Activated naive CD8-positive, alpha-beta T cell treated with anti-CD3 and anti-CD28 coated beads for 36 hours (primary cell): ENCODE measurements at places on chromosomes 3 and 15. TPM values are rescaled to one million over a fixed set of nuclear protein-coding genes. Genes with fewer than 3 reads are reported as not detected.
A peak's percentile ranks its signal among the peaks of the same experiment; 100 is the strongest.

DNA sequence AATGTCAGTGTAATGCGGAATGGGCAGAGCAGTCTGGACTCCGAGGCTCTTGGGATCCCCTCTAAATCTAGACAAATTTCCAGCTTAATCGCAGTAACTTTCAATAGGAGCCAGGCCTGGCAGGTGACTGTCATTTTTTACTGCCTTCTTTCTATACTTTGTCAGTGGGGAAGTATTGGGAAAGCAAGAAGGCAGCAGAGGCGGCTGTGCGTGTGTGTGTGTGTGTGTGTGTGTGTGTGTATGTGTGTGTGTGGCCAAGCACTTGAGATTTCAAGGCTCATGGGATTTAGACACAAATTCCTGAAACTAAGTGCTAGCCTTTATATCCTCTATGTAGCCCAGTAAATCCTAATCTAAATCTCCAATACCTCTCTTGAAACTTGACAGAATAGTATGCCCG, 49.3 kb upstream of the ANKRD34C start:
- DNase-seq = no peak
- H3K36me3 ChIP-seq = no peaks in the 10 kb centered on the region
- no peak overlapping the region for H3K27ac ChIP-seq
- peaks cover 24% of the 10 kb centered on the region for H3K27me3 ChIP-seq
- H3K4me3 ChIP-seq = no peak overlapping the region

- H3K27ac ChIP-seq = no peak overlapping the region
- H3K4me1 ChIP-seq = no peaks in the 10 kb centered on the region
- peaks cover 2% of the 10 kb centered on the region for H3K36me3 ChIP-seq
- DNase-seq = no peak
Measured at GRCh38 chr3:105458518-105459215, 92.0 kb downstream of the ALCAM start.

- no peaks in the 10 kb centered on the region for H3K36me3 ChIP-seq
- no peak within 1 kb of the TSS for H3K4me3 ChIP-seq
- no peak for DNase-seq
- no peaks in the 10 kb centered on the region for H3K27me3 ChIP-seq
Measured at GRCh38 chr15:40340740-40341400, at the start of gene CCDC9B. Gene CCDC9B (minus strand): TSS chr15:40340939. CDS start chr15:40340819, 120 bp downstream.

GRCh38 chr15:31279221-31280045, 47.2 kb upstream of the KLF13 start:
- H3K27ac ChIP-seq = no peak overlapping the region
- no peak overlapping the region for H3K4me3 ChIP-seq
- H3K4me1 ChIP-seq = peaks cover 9% of the 10 kb centered on the region
- no peaks in the 10 kb centered on the region for H3K36me3 ChIP-seq
- no peak for DNase-seq

GRCh38 chr3:7739754-7740153, 761.9 kb upstream of the LMCD1 start:
- H3K4me1 ChIP-seq = no peaks in the 10 kb centered on the region
- H3K27me3 ChIP-seq = no peaks in the 10 kb centered on the region
- H3K27ac ChIP-seq = no peak overlapping the region
- H3K36me3 ChIP-seq = no peaks in the 10 kb centered on the region
- H3K4me3 ChIP-seq = no peak overlapping the region

DNA sequence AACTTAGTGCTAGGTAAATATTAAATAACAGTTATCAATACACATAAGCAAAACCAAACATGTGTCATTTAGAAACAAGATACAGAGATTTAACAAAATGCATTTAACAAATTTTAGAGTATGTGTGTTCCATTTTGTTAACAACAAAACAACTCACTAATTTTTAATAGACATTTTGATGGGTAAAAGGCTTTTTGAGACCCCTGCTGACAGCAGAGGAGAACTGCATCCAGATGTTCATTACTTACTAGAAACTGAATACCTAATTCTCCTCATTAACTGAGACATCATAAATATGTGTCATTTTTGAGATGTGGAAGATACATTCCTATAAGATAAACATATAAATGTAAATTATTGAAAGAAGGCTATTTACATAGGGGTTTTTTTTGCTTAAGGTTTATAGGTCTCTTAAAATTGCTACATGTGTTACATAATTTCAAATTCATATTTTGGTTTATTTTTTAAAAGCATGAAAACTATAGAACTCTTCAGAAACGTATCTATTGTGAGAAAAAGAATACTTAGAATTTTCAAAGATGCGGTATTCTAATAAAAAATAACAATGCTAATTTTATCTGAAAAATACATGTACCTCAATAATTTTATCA, 1009.8 kb downstream of the TUSC7 start:
- H3K27ac ChIP-seq = no peak overlapping the region
- H3K27me3 ChIP-seq = no peaks in the 10 kb centered on the region
- no peak overlapping the region for H3K4me3 ChIP-seq
- no peak for DNase-seq

- no peaks in the 10 kb centered on the region for H3K27me3 ChIP-seq
- H3K4me3 ChIP-seq = no peak overlapping the region
- peaks cover 32% of the 10 kb centered on the region for H3K36me3 ChIP-seq
- no peak for DNase-seq
Measured at GRCh38 chr3:107651782-107652181, 129.0 kb downstream of the BBX start.

DNA sequence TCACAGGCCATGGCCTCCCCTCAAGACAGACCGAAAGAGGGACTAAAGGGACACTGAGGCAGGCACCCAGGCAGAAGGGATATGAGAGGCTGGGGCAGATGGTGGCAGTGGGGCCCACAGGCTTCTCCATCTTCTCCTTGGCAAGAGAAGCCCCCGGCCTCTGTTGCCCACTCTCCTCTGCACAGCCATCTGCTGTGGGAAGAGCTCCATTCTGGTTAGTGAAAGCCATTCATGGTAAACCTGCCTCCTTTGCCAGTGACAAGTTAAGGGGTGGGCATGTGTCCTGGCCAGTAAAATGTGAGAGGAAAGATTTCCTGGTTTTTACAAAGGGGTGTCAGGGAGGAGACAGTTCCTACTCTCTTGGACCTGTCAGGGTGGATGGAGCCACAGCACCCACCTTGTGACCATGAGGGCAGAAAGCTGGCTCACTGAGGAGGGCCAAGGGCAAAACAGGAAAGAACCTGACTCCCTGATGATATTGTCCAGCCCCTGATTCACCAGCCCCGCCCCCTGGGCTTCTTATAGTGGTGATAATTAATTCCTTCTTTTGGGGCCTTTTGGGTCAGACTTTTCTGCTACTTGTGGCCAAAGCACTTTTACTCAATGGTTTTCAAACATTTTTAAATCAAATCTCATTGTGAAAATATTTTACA, 130.4 kb upstream of the SMAD3 start:
- H3K27me3 ChIP-seq = peaks cover 5% of the 10 kb centered on the region
- no peak overlapping the region for H3K4me3 ChIP-seq
- H3K4me1 ChIP-seq = peaks cover 2% of the 10 kb centered on the region

Gene MYRIP
- not detected for total RNA-seq

Gene DUOXA1
- not detected for total RNA-seq

GRCh38 chr15:89405494-89405893, 70.9 kb upstream of the POLG start:
- no peak overlapping the region for H3K4me3 ChIP-seq
- H3K4me1 ChIP-seq = peaks cover 47% of the 10 kb centered on the region
- H3K36me3 ChIP-seq = no peaks in the 10 kb centered on the region
- H3K27me3 ChIP-seq = peaks cover 100% of the 10 kb centered on the region
- no peak for DNase-seq

DNA sequence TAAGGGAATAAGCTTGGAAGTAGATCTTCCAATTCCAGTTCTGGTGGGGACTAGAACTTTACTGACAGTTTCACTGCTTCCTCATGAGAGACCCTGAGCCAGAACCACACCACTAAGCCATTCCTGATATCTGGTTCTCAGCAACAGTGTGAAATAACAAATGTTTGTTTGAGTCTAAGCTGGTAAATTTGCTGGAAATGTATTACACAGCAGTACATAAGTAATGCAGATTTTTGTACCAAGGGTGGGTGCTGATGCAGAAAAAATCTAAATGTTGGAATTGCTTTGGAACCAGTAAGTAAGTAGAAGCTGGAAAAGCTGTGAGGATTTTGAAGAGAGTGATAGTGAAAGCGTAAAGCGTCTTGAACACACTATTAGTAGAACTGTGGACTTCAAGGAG, 14.4 kb upstream of the AKAP13 start:
- no peak overlapping the region for H3K27ac ChIP-seq
- peaks cover 13% of the 10 kb centered on the region for H3K4me1 ChIP-seq

DNA sequence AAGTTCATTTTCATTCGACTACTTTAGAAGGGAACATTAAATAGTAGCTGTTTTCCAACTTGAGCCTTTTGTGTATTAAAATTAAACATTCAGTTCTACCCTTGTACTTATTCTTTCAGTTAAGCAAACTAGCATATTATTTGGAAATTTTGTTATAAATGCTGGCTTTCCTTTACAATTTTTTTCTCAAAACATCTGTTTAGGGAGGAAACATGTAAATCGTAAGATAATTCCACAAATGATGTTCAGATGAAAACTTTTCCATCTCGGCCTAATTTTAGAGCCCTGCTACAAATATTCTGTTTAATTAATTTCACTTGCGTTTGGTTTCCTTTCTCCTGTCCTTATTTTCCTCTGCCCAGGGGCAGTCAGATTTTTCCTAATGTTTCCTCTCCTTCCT, 476.2 kb upstream of the RGMA start:
- no peaks in the 10 kb centered on the region for H3K4me1 ChIP-seq
- no peak overlapping the region for H3K27ac ChIP-seq
- peaks cover 4% of the 10 kb centered on the region for H3K27me3 ChIP-seq
- H3K36me3 ChIP-seq = no peaks in the 10 kb centered on the region

- peaks cover 4% of the 10 kb centered on the region for H3K36me3 ChIP-seq
- H3K27me3 ChIP-seq = no peaks in the 10 kb centered on the region
- H3K4me1 ChIP-seq = peaks cover 45% of the 10 kb centered on the region
- H3K27ac ChIP-seq = peak overlapping the region; percentile 91
- no peak for DNase-seq
Measured at GRCh38 chr3:195441051-195441450, 1.8 kb downstream of the ACAP2 start.

DNA sequence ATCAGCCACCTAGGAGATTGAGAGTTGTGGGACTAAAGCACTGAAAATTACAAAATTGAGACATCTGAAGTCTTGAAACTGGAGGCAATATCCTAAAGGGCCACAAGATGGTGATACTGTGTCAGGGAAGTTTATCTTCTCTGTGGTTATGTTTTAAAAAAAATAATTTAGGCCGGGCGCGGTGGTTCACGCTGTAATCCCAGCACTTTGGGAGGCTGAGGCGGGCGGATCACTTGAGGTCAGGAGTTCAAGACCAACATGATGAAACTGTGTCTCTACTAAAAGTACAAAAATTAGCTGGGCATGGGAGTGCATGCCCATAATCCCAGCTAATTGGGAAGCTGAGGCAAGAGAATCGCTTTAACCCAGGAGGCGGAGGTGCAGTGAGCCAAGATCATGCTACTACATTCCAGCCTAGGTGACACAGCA, 17.9 kb upstream of the NIT2 start:
- no peak overlapping the region for H3K27ac ChIP-seq
- H3K36me3 ChIP-seq = peaks cover 8% of the 10 kb centered on the region
- no peaks in the 10 kb centered on the region for H3K27me3 ChIP-seq
- DNase-seq = no peak
